ENCODE measurements at places on chromosomes 3 and 15.

DNA sequence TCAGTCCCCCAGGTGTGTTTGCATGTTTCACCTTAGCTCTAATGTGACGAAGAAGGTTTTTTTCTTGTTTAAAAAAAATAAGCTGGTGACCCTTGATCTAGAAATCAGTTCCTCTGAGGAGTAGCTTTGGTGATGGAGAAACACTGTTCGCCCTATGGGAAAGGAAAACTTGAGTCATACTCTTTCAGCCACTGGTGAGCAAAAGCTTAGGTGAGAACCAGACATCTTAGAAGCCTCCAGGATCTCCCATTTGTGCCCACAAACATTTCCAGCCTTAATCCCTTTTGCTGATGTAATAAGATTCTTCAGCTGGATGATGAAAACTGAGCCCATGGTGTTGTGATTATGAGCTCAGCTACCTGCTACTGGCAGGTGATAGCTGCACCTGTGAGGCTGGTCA, 37.8 kb downstream of the SLC27A2 start:
- DNase-seq = no peak

DNA sequence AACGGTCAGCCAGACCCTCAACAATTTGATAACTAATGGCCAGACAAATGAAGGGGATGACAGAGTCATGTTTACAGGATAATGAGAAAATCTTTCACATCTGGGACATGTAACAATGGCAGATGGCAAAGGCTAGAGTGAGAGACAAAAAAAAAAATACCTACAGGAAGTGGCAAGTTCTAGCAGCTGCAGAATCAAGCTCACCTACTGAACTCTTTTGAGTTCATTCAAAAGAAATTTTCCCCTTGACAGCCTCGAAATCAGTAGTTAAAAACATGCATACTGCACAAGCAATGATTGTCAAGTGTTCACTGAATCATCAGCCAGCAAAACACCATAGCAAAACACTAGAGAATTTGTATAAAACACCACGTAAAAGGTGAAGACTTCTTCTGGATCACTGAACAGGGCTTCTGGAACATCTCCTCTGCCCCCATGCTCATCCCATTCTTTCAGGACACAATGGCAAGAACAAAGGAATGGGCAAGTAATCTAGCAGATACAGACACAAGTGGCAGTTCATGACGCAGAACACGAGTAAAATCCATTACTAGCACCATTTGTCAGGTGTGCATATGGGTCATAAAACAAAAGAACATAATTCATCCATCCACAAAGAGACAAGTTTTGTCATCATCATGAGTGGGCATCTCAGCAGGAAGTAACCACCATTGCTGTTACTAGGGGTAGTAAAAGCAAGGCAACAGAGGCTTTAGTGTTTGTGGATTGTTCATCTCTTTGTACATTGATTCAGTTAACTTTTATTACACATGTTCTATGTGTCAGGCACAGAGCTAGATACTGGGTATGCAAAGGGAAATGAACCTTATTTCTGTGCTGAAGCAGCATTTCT, 13.8 kb upstream of the KCNMB2 start:
- DNase-seq = no peak

DNA sequence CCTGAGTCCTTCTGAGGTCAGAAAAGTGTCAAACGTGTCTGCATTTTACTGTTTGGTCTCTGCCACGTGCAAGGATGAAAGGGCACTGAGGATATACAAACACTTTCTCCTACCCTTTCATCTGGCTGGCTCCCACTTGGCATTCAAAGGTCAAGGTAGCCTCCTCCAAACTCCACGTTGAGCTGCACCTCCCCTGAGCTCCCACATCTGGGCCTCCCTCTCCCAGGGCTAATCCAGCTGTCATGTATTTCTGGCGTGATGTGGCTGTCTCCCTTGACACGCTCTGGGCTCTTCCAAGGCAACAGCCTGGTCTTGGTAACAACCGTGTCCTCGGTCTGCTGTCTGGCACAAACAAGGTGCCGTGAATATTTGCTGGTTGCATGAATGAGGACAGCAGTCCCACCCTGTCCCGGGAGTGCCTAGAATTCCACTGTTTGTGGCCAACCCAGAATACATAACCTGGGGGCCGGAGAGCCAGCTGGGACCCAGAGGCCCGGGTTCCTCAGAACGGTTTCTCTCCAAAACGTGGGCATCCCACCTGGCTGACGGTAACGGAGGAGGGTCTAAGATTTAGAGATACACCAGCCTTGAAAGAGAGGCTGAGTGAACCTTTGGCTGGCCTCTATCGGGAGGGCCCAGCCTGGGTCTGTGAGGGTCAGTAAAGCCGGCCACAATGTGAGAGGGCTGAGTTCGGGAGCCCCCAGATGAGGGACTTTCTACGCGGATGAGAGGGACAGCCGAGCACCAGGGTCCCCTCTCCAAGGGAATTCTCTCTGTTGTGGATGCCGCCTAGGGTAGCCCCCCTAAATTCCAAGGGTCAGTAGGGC, 767 bp downstream of the GLT8D1 start:
- DNase-seq = peak; percentile 51

DNA sequence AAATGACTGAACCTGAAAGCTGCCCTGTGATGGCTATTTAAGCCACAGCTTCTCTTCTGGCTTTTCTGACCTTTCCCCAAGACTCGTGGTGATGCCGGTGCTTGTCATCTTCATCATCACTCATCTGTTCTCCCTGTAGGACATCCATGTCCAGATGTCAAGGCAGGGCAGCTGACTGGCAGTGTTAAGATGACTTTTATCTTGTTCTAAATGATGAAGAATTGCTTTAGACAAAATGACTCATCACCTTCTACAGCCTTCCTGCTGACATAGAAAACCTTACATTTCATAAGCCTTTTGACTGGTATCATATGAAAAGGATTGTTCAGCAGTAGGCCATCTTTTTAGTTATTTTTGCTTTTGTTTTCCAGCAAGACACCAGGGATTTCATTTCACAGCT, 67.0 kb upstream of the GPR149 start:
- DNase-seq = no peak

GRCh38 chr15:87211547-87211946, 1045.0 kb downstream of the NTRK3 start:
- DNase-seq = no peak

- DNase-seq = no peak
Measured at GRCh38 chr3:194279701-194280360, 71.3 kb downstream of the CPN2 start.

DNA sequence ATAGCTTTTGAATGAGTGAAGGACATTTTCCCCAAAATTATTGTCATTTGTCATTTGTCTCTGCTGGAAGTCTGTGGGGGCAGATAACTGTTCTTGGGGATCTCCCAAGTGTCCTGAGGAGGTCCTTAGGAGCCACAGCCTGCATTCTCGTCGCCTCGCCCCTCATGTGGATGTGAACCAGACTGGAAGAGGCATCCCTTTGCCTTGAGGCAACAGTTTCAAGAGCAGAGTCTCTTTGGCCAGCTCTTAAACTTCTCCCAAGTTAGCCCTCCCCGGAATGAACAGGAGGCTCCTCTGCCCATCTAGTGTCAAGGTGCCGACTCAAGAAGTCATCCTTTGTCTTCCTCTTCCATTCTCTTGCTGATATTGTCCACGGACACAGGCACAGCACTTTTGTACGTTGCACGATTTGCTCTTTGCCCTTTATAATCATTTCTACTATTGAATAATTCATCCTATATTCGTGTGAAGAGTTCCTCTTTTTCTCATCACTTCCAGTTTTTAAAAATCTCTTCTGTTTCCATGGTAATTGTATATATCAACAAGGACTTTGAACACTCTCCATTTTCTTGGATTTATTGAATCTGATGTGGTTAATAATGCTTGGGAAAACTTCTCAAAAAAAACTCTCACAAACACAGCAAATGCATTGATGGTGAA, 40.8 kb upstream of the CD47 start:
- DNase-seq = no peak
